ENCODE measurements at places on chromosomes 11 and 22. TPM values are rescaled to one million over a fixed set of nuclear protein-coding genes. Genes with fewer than 3 reads are reported as not detected.

- no peaks in the 10 kb centered on the region for H3K36me3 ChIP-seq
- peak; percentile 27 for DNase-seq
- H3K27me3 ChIP-seq, result no peaks in the 10 kb centered on the region
- no peak overlapping the region for H3K27ac ChIP-seq
Measured at GRCh38 chr22:37228106-37229011, 15.7 kb downstream of the RAC2 start.

- no peak overlapping the region for H3K27ac ChIP-seq
- no peak overlapping the region for H3K4me3 ChIP-seq
- H3K4me1 ChIP-seq, result no peaks in the 10 kb centered on the region
- peaks cover 15% of the 10 kb centered on the region for H3K27me3 ChIP-seq
Measured at GRCh38 chr11:17428925-17429324, 40.5 kb upstream of the KCNJ11 start.

DNA sequence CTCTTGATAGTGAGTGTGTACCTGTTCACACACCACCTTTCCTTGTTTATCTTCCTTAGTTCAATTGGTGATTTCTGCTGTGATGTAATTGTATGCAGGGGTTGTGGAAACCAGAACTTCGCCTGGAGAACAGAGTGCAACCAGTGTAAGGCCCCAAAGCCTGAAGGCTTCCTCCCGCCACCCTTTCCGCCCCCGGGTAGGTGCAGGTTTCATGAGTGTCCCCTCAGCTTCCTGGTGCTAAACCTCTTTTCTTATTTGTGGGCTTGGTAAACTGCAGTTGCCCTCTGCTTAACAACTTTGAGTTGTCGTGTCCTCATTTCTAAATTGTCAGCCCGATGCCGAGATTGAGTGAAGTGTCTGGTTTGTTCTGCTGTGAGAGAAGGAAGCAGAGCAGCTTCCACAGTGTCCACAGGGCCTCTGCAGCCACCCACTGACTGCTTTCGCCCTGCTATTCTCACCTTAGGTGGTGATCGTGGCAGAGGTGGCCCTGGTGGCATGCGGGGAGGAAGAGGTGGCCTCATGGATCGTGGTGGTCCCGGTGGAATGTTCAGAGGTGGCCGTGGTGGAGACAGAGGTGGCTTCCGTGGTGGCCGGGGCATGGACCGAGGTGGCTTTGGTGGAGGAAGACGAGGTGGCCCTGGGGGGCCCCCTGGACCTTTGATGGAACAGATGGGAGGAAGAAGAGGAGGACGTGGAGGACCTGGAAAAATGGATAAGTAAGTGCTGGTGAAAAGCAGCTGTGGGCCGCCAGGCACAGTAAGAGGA, 7.1 kb upstream of the GAS2L1 start:
- H3K27ac ChIP-seq, result no peak overlapping the region
- H3K4me3 ChIP-seq, result no peak overlapping the region
- DNase-seq, result no peak
- H3K36me3 ChIP-seq, result peaks cover 63% of the 10 kb centered on the region
- H3K27me3 ChIP-seq, result no peaks in the 10 kb centered on the region

- H3K4me3 ChIP-seq, result no peak overlapping the region
- no peaks in the 10 kb centered on the region for H3K27me3 ChIP-seq
- H3K27ac ChIP-seq, result no peak overlapping the region
Measured at GRCh38 chr11:9367551-9367950, 16.9 kb upstream of the IPO7 start.

- H3K4me1 ChIP-seq, result no peaks in the 10 kb centered on the region
- no peaks in the 10 kb centered on the region for H3K36me3 ChIP-seq
- no peaks in the 10 kb centered on the region for H3K27me3 ChIP-seq
- no peak overlapping the region for H3K4me3 ChIP-seq
- DNase-seq, result no peak
Measured at GRCh38 chr11:79747406-79747805, 306.6 kb upstream of the TENM4 start.

DNA sequence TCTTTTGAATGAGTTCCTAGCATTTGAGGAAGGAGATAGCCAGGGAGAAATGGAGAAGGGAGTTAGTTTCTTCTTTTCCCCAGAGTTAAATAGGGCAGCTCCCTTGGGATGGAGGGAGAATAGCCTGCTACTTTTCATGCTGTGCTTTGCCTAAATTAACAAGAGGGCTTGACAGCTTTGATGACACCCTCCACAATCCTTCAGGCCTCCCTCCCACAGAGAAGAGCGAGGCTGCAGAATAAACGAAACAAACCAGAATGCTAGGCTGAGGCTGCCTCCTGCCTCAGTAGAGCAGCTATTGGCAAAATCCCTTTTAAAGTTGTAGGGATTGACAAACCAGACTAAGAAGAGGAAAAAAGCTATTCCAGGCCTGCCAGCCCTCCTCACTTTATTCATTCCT, 94.6 kb downstream of the C11orf58 start:
- H3K4me1 ChIP-seq, result no peaks in the 10 kb centered on the region
- H3K4me3 ChIP-seq, result no peak overlapping the region
- H3K36me3 ChIP-seq, result no peaks in the 10 kb centered on the region
- H3K27ac ChIP-seq, result no peak overlapping the region

DNA sequence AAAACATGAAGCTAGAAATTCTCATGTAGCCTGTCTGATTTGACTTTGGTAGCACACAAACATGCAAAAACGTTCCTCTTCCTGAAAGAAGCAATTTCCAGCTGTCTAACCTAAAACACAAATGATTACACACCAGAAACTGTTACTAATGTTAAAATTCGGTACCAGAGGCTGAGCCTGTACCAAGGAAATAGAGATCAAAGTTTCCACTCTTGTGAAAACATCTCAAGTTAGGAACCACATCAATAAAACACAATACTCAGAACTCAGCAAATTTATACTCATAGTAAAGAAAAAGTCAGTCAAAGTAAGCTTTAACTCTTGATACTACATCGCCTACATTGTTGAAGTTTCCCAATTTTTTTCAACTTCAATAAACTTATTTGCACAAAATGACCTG, 107.8 kb downstream of the FCHSD2 start:
- H3K36me3 ChIP-seq, result no peaks in the 10 kb centered on the region
- no peak for DNase-seq
- no peak overlapping the region for H3K27ac ChIP-seq
- no peaks in the 10 kb centered on the region for H3K27me3 ChIP-seq

DNA sequence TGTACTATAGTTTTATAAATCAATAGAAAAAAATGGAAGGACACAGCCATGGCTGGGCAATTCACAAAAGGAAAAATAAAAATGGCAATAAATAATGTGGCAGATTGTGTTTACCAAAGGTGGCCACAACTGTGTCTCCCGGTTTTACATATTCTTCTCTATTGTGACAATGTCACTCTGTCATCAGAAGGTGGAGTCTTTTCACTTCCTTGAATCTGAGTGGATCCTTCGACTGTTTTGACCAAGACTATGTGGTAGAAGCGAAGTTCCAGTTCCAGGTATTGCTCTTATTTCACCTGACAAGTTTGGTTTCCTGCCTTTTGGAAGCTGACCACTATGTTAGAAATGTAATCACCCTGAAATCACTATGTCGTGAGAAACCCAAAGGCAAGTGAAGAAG, 31.0 kb upstream of the HSD17B12 start:
- no peak overlapping the region for H3K4me3 ChIP-seq
- H3K4me1 ChIP-seq, result peaks cover 4% of the 10 kb centered on the region
- no peak overlapping the region for H3K27ac ChIP-seq
- H3K36me3 ChIP-seq, result peaks cover 3% of the 10 kb centered on the region
- no peak for DNase-seq

GRCh38 chr11:80587906-80588305, 1147.1 kb upstream of the TENM4 start:
- no peaks in the 10 kb centered on the region for H3K36me3 ChIP-seq
- no peaks in the 10 kb centered on the region for H3K4me1 ChIP-seq
- H3K4me3 ChIP-seq, result no peak overlapping the region
- no peaks in the 10 kb centered on the region for H3K27me3 ChIP-seq

DNA sequence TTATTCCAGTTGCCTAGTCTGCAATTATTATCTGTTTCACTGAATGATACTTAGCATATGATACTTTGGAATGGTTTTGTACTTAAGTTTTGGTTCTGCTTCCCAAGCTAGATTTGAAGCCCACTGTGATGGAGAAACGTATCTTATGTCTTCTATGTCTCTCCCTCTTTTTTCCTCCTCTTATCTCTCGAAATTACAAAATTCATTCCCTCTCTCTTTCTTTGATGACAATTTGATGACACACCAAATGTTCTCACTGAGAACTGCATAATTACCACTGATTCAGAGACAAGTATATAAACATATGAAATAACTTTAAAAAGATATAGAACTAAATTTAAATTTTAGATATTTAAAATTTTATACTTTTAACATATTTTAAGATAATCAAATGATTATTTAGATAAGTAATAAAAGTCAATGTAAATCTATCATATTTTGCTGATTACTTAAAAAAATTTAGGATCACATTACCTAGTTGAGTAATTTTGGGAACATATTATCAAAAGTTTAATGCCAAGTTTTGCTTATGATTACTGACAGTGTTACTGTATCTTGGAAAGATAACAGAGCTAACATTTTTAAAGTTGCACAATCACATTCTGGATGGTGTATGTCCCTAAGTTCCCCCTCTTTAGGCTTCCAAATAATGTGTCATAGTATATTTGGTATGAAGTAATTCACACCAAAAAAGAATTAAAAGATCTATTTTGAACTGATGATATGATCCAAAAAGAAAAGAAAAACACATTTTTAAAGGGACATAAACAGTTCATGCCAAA, 255.3 kb downstream of the SBF2 start:
- DNase-seq, result peak; percentile 39
- no peak overlapping the region for H3K4me3 ChIP-seq
- H3K27me3 ChIP-seq, result no peaks in the 10 kb centered on the region
- H3K27ac ChIP-seq, result peak overlapping the region; percentile 14
- H3K4me1 ChIP-seq, result no peaks in the 10 kb centered on the region
- peaks cover 2% of the 10 kb centered on the region for H3K36me3 ChIP-seq

DNA sequence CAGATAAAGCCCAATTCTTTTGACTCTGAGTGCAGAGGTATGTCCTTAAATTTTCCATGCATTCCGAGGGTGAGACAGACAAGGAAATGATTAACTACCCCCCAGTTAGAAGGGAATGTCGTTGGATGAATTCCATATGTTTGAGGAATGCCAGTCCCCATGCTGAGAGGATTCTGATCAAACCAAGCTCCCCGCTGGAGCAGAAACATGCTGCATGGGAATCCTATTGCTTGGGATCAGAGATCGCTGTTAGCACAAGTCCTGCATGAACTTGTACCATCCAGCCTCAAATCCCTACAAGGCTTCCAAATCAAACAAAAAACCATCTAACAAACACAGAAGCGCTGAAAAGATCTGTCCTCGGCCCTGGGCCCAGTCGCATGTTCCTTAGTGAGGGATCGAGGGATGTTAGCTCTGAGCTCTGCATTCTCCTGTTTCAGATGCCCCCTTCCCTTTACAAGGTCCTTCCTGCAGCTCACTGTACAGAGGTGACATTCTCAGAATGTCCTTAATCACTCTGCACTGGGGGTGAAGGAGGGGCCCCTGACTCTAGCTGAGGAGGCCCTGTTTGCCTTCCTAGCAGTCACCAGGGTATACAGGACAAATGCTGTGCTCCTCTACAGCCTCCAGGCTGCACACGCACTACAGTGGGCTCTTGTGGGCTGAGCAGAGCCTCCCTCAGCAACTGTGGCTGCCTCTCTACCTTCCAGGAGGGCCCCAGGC, 353.4 kb downstream of the TENM4 start:
- no peaks in the 10 kb centered on the region for H3K36me3 ChIP-seq
- no peaks in the 10 kb centered on the region for H3K27me3 ChIP-seq
- H3K27ac ChIP-seq, result peak overlapping the region; percentile 62
- H3K4me3 ChIP-seq, result no peak overlapping the region
- H3K4me1 ChIP-seq, result peaks cover 22% of the 10 kb centered on the region
- DNase-seq, result peak; percentile 62

GRCh38 chr11:92306966-92307510, 82.4 kb downstream of the FAT3 start:
- no peak for DNase-seq
- no peak overlapping the region for H3K27ac ChIP-seq
- H3K4me1 ChIP-seq, result no peaks in the 10 kb centered on the region
- H3K27me3 ChIP-seq, result no peaks in the 10 kb centered on the region
- no peak overlapping the region for H3K4me3 ChIP-seq

DNA sequence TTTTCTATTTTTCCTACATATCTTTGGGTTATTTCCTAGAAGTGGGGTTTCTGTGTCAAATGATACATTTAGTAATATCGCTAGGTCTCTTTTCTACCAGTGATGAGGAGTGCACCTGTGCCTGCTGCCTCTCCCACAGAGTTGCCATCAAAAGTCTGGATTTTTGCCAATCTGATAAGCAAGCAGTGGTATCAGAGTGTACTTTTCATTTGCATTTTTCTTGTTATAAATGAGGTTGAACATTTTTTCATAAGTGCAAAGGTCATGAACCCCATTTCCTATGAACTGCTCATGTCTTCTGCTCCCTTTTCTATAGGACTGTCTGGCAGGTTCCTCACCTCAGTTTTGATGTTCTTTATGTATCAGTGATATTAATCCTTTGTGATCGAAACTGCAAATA, 1.7 kb downstream of the TRPM5 start:
- H3K36me3 ChIP-seq, result no peaks in the 10 kb centered on the region
- no peaks in the 10 kb centered on the region for H3K4me1 ChIP-seq
- H3K4me3 ChIP-seq, result no peak overlapping the region

DNA sequence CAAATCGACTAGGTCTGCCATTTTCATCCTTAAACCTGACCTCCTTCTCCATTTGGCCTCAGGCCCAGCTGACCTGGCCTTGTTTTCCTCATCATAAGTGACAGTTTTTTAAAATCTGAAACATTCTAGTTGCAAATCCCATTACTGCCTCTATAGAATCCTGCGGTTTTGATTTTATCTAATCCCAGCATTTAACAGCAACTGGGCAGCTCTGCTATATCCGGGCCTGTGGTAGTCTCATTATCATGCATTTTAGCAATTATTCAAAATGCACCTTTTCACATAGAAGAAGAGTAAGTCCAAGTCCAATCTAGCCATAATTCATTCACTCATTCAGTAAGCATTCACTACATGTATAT, 28.6 kb upstream of the BIRC3 start:
- H3K27ac ChIP-seq, result no peak overlapping the region
- no peaks in the 10 kb centered on the region for H3K27me3 ChIP-seq
- no peak for DNase-seq
- H3K36me3 ChIP-seq, result no peaks in the 10 kb centered on the region
- H3K4me1 ChIP-seq, result peaks cover 5% of the 10 kb centered on the region
- no peak overlapping the region for H3K4me3 ChIP-seq

- DNase-seq, result no peak
- no peak overlapping the region for H3K4me3 ChIP-seq
- H3K27ac ChIP-seq, result no peak overlapping the region
- H3K27me3 ChIP-seq, result no peaks in the 10 kb centered on the region
- H3K36me3 ChIP-seq, result peaks cover 73% of the 10 kb centered on the region
Measured at GRCh38 chr11:65206901-65207300, 25.2 kb downstream of the CAPN1 start.

GRCh38 chr11:41997844-41998401, 538.5 kb upstream of the LRRC4C start:
- H3K36me3 ChIP-seq, result no peaks in the 10 kb centered on the region
- DNase-seq, result no peak

Gene IL10RA
- total RNA-seq, result not detected

Gene SLC15A3
- 1.9 TPM for total RNA-seq

Gene DEFB131B
- not detected for total RNA-seq

Gene SLC6A5
- not detected for total RNA-seq

Gene RHOD
- total RNA-seq, result 5.3 TPM

Gene THY1
- total RNA-seq, result 703 TPM

Gene TSGA10IP
- not detected for total RNA-seq

Gene SLC22A6
- total RNA-seq, result not detected

Gene FXYD6
- not detected for total RNA-seq

Gene FCHSD2
- total RNA-seq, result 8.9 TPM

Gene ARAP1
- total RNA-seq, result 38.0 TPM

Gene COMMD9
- 54.2 TPM for total RNA-seq

Data from IMR-90 (cell line).